Neural crest cell (in vitro differentiated cells): ENCODE measurements at places on chromosomes 7 and 10.

DNA sequence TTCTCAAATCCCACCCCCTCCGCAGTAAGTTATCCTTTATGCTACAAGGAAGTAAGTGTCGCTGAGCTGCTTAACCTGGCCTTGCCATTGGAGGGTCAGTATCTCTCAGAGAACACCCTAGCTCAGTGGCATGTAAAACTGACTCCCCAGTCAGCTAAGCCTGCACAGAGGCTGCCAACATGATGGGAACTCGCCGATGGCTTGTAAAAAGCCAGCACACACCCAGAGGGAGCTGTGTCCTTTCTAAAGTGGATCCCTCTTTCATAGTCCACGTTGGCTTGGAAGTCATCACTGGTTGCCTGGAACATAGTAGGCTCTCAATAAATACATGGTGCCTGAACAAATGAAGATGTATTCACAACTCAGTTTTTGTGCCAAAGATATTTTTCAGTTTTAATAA, 249.1 kb upstream of the YAE1 start:
- no peak for DNase-seq

DNA sequence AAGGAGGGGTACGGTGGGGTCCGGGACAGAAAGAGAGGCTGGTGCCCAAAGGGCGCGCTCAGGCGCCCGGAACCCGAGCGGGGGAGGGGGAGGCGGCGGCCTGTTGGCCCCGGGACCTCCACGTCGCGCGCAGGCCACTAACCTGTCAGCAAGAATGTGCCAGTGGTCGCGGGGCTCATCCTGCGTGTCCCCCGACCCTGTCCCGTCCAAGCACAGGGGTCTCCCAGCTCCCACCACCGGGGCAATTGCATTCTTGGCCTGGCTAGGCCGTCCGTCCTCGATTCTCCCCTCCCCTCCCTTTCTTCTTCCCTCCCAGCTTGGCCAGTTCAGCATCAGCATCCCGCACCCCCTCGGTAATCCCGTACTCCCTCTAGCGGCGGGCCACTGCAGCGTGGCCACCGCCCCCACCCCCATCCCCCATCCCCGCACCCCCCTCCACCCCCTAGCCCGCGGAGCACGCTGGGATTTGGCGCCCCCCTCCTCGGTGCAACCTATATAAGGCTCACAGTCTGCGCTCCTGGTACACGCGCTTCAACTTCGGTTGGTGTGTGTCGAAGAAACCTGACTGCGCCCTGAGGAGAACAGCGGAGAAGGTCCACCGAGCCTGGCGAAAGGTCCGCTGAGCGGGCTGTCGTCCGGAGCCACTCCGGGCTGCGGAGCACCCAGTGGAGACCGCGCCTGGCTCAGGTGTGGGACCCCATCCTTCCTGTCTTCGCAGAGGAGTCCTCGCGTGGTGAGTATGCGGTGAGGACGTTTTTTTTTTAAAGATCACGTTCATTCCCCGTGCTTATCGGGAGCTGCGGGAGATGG, at the start of gene SGCE:
SGCE (minus strand) TSS at position 286 of the 810 bp plus-strand sequence; CDS start at position 251, 35 bp downstream.
- peak; percentile 84 for DNase-seq

- DNase-seq, result no peak
These were observed 504.6 kb upstream of the MKI67 start for GRCh38 chr10:128630787-128631252.

DNA sequence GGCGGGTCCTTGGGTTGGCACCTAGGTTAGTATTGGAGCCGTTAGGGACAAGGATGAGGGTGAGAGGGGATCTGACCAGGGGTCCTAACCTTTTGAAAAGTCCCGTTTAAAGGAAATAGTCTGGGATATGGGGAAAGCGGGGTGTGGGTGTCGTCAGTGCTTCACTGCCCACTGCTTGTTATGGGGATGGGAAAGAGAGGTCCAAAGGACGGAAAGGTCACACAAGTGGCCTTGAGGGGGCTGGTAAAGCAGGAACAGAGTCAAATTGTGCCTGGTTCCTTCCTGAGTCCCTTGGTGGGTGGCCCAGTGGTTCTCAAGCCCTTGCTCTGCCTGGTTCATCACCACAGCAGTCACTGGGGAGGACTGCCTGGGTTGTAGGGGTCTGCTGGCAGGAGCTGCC, 2.6 kb upstream of the ZNF775 start:
- no peak for DNase-seq

DNA sequence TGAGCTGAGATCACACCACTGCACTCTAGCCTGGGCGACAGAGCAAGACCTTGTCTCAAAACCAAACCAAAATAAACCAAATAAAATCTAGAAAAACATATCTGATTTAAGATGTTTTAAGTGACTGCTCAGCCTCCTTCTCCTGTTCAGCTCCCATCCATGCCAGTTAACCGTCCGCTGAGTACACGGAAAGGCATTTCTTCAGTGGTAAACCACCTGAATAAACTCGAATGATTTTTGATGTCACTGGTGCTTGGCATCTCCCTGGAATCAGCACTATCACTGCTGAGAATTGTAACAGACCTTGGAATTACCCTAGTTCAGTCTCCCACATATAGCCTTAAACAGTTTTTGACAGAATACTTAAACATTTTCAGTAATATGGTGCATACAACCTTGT, 24.1 kb upstream of the NRCAM start:
- DNase-seq, result no peak

DNA sequence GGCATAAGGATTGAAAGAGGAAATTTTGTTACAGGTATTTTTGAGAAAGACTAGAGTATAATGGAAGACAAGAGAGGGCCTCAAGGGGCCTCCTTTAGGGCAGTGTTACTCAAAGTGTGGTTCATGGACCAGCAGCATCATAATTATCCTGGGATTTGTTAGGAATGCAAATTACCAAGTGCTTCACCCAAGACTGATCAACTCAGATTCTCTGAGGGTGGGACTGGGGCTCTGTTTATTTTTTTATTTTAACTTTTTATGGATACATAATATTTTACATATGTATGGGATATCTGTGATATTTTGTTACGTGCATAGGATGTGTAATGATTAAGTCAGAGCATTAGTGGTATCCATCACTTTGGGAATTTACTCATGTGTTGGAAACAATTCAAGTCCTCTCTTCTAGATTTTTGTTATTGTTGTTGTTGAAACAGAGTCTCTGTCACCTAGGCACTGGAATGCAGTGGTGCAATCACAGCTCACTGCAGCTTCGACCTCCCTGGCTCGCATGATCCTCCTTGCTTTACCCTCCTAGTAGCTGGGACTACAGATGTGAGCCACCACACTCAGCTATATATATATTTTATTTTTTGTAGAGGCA, 2.2 kb upstream of the KCTD7 start:
- DNase-seq, result no peak

- no peak for DNase-seq
These were observed 102.0 kb downstream of the VOPP1 start for GRCh38 chr7:55470261-55470660.

DNA sequence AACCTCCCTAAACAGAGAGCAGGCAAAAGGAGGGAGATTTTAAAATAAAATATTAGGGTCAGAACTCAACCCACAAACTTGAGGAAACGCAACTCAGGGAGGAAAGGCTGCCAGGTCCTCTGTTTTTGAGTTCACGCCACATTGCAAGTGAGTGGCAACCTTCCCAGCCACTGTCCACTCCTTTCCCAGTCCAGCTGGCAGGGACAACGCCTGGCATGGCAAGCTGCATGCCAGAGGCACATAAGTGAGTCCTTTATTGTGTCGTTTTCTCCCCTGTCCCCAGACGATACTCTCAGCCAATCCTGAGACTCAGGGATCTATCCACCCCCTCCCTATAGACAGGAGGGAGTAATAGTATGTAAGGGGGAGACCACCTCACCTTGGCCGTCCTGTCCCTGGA, 22.4 kb downstream of the FBXW4 start:
- no peak for DNase-seq

DNA sequence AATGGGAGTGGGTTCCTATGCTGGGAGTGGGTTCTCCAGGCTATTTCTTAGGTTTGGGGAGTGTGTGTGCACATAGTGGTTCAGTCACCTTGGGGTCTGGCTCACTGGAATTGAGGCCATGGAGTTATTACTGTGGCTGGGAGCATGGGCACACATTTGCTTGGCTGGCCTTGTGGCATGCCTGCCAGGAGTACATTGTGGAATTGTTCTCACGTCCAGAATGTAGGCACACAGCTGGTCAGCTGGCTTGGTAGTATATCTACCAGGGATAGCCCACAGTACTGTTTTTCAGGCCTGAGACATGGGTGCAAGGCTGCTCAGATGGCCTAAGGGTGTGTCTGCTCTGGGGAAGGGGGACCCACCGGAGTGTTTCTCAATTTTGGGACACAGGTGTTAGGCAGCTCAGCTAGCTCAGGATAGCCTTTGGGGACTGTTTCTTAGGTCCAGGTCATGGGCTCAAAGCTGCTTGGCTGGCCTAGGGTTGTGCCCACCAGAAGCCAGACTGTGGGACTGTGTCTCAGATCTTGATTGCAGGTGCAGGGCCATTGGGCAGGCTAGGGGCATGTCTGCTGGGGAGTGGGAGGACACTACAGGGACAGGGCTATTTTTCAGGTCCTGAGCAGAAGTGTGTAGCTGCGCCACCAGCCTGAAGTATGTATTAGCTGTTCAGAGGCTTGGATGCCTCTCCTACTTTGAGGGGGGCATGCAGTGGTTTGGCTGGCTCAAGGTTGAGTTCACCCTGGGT, 50.6 kb downstream of the TMEM168 start:
- DNase-seq, result no peak

GRCh38 chr10:24643679-24644209, 79.9 kb downstream of the ARHGAP21 start:
- DNase-seq, result no peak

DNA sequence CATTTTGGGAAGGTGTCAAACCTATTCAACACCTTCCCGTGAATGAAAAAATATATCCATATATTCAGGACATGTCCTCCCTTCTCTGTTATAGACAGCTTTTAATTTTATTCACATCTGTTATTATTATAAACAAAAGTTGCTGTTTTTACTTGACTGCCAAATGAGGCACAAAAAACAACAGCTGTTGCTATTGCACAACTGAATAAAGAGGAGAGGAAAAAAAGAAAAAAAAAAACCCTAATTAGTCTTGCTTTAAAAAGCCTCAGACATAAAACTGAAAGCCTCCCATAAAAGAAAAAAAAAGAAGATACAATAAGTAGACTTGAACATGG, 153.4 kb downstream of the BMPER start:
- DNase-seq, result no peak

- DNase-seq, result no peak
These were observed 43.2 kb downstream of the PTPRZ1 start for GRCh38 chr7:121916211-121916610.

GRCh38 chr10:104293011-104293410, 24.0 kb downstream of the GSTO2 start:
- no peak for DNase-seq

GRCh38 chr10:58951746-58952145, 224.7 kb upstream of the PHYHIPL start:
- DNase-seq, result no peak

DNA sequence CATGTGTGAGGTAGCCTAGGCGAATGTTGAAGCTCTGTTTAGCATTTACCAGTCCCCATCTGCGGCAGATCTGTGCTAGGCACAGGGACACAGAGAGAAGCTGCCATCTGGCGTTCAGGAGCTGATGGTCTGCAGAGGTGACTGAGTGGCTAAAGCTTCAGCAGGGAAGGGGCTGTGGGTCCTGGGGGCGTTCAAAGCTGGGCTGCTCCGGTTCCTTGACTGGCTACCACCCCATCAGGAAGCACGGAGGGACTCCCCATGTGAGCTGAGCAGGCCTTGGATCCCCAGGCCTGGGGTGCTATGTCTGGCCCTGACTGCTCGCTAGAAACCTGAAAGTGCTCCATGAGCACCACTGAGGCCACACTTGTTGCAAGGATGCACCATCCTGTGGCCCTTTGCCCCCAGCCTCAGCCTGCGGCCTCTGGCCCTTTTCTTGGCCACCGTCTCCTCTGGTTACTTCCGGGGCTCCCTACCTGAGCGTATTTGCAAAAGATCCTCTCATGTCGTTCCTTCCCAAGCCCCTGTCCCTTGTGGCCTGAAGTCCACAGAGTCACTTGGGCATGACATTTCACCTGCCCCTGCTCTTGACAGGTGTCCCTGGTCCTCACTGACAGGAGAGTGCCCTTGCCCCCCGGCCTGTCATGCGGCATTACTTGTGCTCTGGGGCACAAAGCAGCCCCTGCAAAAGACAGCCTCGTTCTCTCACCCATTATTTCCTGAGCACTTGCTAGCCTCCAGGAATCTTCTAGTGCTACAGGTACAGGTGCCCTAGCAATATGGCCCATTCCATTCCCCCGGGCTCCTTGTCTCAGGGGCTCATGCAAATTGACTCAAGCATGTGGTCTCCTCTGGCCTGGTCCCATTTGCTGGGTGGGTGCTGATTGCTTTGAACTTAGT, 108.1 kb downstream of the GLRX3 start:
- no peak for DNase-seq

- no peak for DNase-seq
These were observed 130.6 kb downstream of the PLXDC2 start for GRCh38 chr10:19946791-19947190.

DNA sequence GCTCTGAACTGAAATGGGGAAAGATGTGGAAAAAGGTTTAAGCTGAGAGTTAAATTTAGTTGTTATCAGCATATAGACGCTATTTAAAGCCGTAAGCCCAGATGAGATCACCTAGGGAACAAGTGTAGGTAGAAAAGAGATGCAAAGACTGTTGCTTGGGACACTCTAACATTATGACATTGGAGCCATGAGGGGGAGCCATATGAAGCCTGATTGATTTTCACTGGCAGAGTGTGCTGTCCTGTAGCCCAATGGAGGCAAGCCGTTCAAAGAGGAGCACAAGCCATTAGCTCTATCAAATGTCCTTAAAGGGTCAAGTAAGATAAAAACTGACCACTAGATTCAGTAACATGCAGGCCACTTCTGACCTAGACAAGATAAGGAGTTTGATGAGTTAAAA, 223.3 kb downstream of the TWIST1 start:
- DNase-seq, result no peak
